ENCODE measurements at places on chromosomes 11 and 22.
A peak's percentile ranks its signal among the peaks of the same experiment; 100 is the strongest.

GRCh38 chr11:69425895-69426544 lies 55.4 kb upstream of the LINC01488 start:
- no peak for DNase-seq

DNA sequence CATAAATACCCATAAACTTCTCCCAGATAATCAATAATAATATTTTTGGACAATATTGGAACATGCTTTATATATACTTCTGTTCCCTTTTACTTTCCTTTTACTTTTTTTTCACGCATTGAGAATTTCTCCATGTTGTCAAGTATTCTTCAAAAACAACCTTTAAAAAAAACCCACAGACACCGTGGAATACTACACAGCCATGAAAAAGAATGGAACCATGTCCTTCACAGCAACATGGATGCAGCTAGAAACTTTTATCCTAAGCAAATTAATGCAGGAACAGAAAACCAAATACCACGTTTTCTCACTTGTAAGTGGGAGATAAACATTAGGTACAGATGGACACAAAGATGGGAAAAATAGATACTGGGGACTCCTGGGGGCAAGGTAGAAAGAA lies 854.7 kb downstream of the TBC1D22A start:
- no peak for DNase-seq

DNA sequence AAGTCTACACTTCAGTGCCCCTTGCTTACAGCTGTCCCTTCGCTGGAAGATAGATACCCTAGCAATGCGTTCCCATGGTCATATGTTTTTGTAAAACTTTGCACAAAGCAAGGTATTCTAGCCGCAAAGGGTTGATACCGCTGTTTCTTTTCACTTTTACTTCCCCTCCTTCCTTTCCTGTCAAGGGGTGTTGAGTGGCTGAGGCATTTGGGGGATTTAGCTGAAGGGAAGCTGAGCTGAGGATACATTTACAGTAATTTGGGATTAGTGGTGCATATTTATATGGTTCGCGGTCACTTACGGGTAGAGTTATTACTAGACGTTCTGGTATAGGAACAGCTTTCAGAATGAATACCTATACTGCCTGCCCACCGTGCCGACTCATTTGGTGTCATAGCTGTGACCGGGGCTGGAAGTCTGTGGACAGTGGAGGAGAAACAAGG lies 86.9 kb upstream of the WNT11 start:
- no peak for DNase-seq

DNA sequence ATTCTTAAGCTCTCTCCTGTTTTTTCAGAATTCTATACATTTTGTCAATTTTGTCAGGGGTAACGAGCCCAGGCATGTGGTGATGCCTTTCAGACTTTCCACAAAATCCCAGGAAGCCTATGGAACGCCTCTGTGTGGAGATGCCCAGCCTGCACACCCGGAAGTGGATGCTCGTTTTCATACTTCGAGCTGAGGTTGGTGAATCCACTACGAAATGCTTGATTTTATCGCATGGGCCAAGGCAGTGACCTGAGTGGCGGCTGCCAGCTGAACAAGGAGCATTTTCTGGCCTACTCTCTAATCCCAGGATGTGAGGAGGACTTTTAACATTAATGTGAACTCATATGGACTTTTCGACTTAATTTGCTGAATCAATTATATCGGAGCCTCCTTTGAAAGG lies 426.7 kb upstream of the B3GAT1 start:
- no peak for DNase-seq

DNA sequence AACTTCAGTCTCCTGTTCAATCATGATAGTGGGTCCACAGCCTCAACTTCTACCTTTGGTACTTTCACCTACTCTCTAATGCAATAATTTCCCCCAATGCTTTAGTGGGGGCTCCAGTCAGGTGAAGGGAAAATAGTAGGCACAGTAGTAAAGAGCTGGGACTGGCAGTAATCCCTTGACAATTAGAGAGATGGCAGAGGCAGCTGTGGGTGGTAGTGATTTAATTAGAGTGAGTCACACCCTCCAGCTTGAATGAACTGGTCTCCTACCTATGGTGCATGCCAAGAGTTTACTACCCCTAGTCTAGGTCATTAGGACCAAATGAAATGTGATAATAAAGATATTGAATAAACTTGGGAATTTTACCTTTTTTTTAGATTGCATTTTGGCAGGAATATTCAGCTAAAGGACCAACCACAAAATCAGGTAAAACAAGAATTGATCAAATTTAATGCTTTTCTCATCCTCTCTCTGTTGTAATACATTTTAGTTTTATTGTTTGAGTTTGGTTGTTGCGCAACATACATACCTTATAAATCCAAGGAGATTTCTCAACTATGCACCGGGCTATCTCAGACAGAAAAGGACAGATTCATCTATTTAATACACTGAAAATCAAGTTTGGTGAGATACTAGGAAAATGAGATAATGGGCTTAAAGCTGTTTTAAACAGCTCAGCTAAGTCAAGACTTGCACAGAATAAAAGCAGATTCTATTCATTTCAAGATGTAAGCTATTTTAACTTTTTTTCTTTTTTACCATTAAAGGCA lies 9.0 kb downstream of the PRRG4 start:
- DNase-seq: no peak

GRCh38 chr11:1157341-1157644 lies 460 bp upstream of the MUC5AC start:
- DNase-seq: no peak

GRCh38 chr11:75031771-75032549 lies 43.2 kb downstream of the NEU3 start:
- peak; percentile 70 for DNase-seq

- no peak for DNase-seq
These were observed 138.5 kb downstream of the MYO18B start for GRCh38 chr22:25880524-25880923.

DNA sequence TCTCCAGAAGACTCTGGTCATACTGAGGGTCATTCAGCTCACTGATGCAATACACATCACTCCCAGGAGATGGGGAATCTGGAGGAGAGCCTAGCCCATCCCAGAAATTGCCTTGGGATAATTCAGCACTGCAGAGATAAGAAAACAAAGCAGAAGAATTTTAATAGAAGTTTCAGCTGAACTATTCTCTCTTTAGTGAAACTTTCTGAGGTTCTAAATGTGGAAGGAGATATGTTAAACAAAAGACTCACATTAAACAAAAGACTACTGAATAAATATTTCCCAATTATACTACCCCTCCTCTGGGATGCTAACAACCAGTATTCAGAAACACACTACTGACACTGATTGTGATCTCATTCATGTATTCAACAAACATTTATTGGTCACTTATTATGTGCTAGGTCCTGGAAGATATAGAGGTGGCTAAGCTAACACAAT lies 47.8 kb downstream of the C2CD3 start:
- no peak for DNase-seq

- no peak for DNase-seq
These were observed 113.4 kb downstream of the MTNR1B start for GRCh38 chr11:93082900-93083299.

DNA sequence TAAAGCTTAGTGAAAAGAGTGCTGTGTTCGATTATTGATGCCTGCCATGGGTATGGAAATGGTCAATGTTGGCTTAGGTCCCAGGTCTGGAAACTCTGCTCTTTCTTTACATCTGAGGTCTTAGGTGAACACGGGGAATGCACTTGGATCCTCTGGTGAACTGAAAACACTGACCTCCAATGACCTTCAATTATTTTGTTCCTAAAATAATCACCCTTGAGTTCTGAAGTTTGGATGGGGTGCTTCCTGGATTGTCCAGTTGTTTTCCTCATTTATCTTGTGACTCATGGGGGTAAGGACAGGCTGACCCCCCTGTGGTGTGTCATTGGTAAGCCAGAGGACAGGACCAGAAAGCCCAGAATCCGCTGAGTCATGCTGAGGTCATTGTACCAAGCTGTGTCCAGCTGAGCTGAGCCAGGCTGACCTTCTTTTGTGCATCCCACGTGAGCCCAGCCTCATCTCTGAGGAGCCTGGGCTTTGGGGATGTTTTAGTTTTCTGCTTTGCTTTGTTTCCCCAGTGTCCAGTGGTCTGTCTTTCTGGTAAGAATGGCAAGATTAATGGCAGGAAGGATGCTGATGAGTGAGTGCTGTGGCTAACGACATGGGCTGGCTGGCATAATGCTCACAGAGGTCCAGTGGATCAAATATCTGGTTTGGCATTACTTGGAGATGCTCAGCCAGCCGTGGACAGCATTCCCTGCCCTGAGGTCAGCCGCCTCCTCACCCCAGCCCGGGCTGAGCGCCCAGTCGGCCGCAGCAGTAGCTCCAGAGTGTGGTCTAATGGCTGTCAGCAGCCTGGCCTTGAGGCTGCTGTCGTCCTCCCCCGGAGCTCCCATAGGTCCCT lies 35.6 kb downstream of the AMPD3 start:
- DNase-seq: no peak

DNA sequence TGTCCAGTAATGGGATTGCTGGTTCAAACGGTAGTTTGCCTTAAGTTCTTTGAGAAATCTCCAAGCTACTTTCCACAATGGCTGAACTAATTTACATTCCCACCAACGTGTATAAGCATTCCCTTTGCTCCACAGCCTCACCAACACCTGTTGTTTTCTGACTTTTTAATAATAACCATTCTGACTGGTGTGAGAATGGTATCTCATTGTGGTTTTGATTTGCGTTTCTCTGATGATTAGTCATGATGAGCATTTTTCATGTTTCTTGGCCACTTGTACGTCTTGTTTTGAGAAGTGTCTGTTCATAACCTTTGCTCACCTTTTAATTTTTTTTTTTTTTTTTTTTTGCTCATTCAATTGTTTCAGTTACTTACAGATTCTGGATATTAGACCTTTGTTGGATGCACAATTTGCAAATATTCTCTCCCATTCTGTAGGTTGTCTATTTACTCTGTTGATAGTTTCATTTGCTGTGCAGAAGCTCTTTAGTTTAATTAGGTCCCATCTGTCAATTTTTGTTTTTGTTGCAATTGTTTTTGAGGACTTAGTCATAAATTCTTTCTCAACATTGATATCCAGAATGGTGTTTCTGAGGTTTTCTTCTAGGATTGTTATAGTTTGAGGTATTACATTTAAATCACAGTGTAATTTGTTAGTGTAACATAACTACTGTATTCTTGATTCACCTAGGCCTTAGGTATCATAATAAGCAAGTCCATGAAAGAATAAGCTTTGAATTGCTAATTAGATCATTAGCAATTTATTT lies 33.0 kb downstream of the CCDC34 start:
- DNase-seq: no peak

GRCh38 chr22:19679522-19680101 lies 34.7 kb upstream of the SEPTIN5 start:
- DNase-seq: peak; percentile 30

- no peak for DNase-seq
These were observed 17.9 kb upstream of the SESN3 start for GRCh38 chr11:95248666-95249467.

DNA sequence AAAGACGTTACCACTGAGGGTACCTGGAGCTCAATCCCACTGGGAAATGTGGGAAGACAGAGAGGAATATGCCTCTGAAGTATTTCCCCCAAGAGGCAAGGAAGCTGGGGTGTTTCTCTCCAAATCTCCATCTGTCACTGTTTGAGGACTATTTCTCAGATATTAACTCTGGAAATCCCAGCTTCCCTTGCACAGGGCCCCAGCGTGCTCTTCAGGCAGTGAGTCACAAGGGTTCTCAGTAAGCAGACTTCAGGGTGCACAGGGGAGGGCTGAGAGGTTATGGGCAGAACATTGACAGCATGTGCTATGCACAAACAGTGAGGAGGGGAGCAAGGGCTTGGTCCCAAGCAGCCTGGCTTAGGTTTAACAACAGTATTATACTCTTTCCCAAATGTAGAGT lies 60.9 kb upstream of the EED start:
- no peak for DNase-seq

GRCh38 chr22:20777420-20778177 lies 3.7 kb downstream of the SERPIND1 start:
- no peak for DNase-seq

GRCh38 chr22:39253435-39254070 lies 8.8 kb upstream of the PDGFB start:
- no peak for DNase-seq

DNA sequence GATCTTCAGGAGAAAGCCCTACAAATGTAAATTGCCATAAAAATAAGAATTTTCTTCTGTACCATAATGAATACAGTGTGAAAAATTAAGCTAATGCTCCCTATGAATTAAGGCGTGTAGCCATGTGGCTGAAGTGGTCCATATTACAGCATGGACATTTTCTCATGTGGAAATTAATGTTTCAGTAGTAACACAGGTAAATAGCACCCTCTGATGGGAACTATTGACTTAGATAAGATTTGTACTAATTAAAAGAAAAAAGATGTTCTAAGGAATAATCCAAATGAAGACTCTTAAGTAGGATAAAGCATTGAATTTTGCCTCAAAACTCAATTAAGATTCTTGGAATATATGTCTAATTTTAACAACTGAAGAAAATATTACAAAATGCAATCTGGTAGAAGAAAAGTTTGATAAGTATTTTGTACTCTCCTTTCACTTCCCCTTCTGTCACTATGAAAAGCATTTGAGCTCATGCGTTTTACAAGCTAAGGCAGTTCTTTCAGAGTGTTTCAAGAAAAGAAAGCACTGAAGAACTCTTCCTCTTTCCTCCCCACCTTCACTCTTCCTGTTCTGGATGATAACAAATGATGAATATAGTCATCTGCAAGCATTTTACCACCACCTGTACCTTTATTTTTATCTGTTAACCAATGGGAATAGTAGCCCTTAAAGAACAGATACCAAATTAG lies 9.9 kb upstream of the OR8D2 start:
- peak; percentile 10 for DNase-seq

DNA sequence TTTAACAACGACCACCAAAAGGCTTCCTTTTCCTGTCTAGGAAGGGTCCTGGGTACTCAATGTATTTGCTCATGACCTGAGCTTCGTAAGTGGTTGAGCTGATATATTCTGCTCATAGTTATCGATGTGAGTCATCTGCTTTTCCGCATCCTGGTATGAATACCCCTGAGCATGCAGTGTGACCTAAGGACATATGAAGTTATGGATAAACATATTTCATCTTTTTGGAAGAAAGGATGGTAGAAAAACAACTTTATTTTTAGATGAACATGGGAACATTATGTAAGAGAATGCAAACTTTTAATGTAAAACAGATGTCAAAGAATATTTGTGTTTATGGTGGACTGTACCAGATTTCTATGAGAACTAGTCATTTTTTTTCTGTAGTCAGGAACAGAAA lies 28.4 kb downstream of the TRPC6 start:
- DNase-seq: no peak

GRCh38 chr22:47367993-47368945 lies 605.8 kb downstream of the TBC1D22A start:
- no peak for DNase-seq

DNA sequence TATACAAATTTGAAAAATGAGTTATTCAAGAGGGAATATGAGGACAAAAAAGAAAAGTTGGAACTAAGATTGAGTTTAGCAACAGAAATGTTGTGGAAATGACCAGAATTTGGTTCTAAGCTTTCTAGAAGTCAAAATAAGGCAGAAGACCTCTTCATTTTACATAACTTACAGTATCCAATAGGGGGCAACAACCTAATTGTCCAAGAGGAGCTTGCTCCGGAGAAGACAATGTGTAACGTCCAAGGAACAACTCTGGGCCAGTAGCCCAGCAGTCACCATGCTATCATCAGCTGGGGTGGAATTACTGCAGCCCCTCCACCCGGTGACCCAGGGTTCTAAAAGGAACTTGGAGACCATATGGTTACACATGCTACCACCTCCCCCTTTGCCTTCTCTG lies 14.1 kb downstream of the CNTF start:
- no peak for DNase-seq

GRCh38 chr11:34238966-34239365 lies 118.8 kb downstream of the ABTB2 start:
- DNase-seq: no peak

GRCh38 chr22:45426387-45426786 lies 12.9 kb downstream of the RIBC2 start:
- no peak for DNase-seq

GRCh38 chr11:10500757-10501684 lies 40.0 kb downstream of the RNF141 start:
- no peak for DNase-seq
